PC-9 (cell line): ENCODE measurements at places on chromosomes 11 and 22. TPM values are rescaled to one million over a fixed set of nuclear protein-coding genes. Genes with fewer than 3 reads are reported as not detected.

DNA sequence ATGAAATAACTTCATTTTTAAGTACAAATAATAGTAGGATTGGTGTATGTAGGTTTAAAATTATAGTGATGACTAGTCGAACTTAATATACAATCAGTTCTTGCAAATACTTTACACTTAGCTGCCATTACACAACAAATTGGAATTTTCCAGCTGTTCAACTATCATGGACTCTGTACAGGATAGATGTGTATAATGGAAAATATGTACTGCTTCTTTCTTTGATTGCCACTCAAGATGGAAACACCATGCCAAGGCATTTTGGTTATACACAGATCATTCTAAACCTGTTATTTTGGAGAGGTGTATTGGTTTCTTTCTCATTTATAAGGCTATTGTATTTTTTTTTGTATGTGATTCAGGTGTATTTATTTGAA is 24.4 kb upstream of the CRTAM start:
- no peak overlapping the region for H3K4me3 ChIP-seq
- H3K27ac ChIP-seq, result peak overlapping the region; percentile 97; the same call in 1 of the 2 replicates
- H3K36me3 ChIP-seq, result peaks cover 20% of the 10 kb centered on the region; the same call in 1 of the 2 replicates
- H3K27me3 ChIP-seq, result no peaks in the 10 kb centered on the region
- peaks cover 38% of the 10 kb centered on the region for H3K4me1 ChIP-seq

DNA sequence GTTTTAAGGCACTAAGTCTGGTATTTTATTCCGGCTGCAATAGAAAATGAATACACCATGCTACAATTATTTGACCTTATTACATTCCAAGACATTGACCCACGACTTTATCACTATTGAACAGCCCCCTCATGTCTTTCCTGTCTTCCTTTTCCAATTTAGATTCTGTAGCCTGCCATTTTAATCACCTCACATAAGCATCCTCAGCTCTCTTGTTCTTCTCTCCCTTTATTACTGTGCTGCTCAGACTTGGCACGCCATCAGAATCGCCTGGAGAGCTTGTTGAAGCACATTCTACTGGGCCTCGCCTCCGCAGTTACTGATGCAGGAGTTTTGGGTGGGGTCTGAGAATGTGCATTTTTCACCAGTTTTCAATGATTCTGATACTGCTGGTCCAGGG is 38.7 kb upstream of the SWAP70 start:
- H3K4me3 ChIP-seq, result no peak overlapping the region
- H3K4me1 ChIP-seq, result no peaks in the 10 kb centered on the region
- H3K27me3 ChIP-seq, result no peaks in the 10 kb centered on the region

DNA sequence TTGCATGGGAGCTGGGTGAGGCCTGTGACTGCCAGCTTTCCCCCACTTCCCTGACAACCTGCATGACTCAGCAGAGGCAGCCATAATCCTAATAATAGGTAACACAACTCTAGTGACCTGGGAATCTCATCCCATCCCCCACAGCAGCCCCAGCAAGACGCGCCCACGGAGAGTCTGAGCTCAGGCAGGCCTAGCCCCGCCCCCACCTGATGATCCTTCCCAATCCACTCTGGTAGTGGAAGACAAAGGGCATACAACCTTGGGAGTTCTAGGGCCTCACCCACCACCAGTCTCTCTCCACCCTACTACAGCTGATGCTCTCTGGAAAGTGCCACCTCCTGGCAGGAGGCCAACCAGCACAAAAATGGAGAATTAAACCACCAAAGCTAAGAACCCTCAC is 60.3 kb downstream of the CWF19L2 start:
- peaks cover 10% of the 10 kb centered on the region for H3K4me1 ChIP-seq
- H3K4me3 ChIP-seq, result no peak overlapping the region
- H3K27me3 ChIP-seq, result no peaks in the 10 kb centered on the region
- peaks cover 23% of the 10 kb centered on the region for H3K36me3 ChIP-seq
- H3K27ac ChIP-seq, result peak overlapping the region; percentile 9; the same call in 1 of the 2 replicates

DNA sequence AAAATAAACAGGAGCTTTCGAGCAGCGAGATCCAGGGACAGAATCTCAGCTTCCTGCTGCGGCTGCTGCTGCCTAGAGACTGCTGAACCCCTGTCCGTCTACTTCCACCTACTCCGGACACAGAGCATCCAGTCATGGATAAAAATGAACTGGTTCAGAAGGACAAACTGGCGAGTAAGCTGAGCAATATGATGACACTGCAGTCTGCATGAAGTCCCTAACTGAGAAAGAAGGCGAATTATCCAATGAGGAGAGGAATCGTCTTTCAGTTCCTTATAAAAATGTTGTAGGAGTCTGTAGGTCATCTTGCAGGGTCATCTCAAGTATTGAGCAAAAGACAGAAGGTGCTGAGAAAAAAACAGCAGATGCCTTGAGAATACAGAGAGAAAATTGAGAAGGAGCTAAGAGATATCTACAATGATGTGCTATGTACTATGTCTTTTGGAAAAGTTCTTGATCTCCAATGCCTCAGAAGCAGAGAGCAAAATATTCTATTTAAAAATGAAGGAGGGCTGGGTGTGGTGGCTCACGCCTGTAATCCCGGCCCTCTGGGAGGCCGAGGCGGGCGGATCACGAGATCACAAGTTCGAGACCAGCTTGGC is 11.1 kb upstream of the MS4A2 start:
- peaks cover 20% of the 10 kb centered on the region for H3K27me3 ChIP-seq
- no peak overlapping the region for H3K27ac ChIP-seq
- no peaks in the 10 kb centered on the region for H3K36me3 ChIP-seq

DNA sequence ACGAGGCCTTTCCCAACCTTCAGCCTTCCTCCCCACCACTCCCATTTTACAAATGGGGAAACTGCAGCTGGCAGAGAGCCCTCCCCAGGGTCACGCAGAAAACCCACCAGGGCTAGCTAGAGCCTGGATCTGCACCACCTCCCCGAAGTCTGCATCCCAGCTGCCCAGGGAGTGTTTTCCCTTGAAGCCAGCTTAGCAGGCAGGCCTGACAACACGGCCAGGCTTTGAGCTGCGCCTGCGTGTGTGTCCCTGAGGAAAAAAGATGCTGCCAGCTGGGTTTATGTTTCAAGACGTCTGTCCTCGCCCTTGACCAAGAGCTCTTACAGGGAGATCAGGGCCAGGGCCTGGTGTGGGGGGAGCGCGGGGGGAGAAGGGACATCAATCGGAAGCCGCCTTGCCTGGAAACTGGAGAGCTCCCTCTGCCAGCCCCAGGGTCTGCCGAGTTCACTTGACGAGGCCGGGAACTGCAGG is 20.3 kb downstream of the WNT11 start:
- no peaks in the 10 kb centered on the region for H3K27me3 ChIP-seq
- H3K36me3 ChIP-seq, result no peaks in the 10 kb centered on the region
- H3K4me1 ChIP-seq, result 0 out of 2 replicates have a peak, but pooled peaks cover 7% of the 10 kb centered on the region
- no peak for DNase-seq

- no peak overlapping the region for H3K4me3 ChIP-seq
- no peaks in the 10 kb centered on the region for H3K36me3 ChIP-seq
- no peak overlapping the region for H3K27ac ChIP-seq
- DNase-seq, result no peak
These were observed 124.3 kb downstream of the RCN1 start for GRCh38 chr11:32215157-32215556.

DNA sequence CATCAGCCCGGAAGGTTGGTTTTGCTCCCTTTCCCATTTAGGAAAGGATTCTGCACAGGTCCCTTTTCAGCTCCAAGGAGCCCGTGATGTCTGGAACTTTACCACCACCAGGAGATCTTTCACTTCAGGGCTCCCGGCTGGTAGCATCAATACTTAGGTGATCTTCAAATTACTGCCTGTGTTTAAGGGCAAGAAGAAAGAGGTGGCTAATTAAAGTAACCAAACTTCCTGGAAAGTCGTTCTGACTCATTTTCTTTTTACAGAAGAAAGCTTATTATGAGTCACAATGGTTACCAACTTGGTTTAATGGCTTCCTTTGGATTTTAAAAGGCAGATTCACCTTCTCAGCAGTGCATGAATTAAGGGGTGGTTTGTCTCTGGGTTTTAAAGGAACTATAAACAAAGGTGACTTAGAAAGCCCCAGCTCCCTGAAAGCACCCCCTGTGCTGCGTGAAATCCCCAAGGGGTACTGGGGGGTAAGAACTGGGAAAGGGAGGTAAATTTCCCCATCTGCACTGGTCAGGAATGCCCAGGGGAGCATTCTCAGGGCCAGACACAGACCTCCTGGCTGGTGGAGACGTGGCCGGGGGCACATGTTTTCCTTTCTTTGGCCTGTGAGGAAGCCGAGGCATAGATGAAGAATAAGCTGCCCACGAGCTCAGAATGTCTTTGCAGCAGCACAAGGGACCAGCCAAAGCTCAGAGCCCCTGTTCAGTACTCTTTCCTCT is 8.8 kb downstream of the POU2F3 start:
- no peak overlapping the region for H3K4me3 ChIP-seq
- H3K27ac ChIP-seq, result no peak overlapping the region
- peaks cover 5% of the 10 kb centered on the region; the same call in 1 of the 2 replicates for H3K27me3 ChIP-seq
- H3K4me1 ChIP-seq, result peaks cover 15% of the 10 kb centered on the region

Gene OR4C12
- total RNA-seq, result not detected in 2 replicates

Gene SMTNL1
- total RNA-seq, result not detected in 2 replicates
